Activated naive CD4-positive, alpha-beta T cell (primary cell): ENCODE measurements at places on chromosomes 16 and 17.
A peak's percentile ranks its signal among the peaks of the same experiment; 100 is the strongest.

GRCh38 chr17:47119746-47120520 is 69.2 kb downstream of the CDC27 start:
- no peak for DNase-seq

- no peak for DNase-seq
Observed at GRCh38 chr17:50273654-50274040, 619 bp upstream of the TMEM92 start.

DNA sequence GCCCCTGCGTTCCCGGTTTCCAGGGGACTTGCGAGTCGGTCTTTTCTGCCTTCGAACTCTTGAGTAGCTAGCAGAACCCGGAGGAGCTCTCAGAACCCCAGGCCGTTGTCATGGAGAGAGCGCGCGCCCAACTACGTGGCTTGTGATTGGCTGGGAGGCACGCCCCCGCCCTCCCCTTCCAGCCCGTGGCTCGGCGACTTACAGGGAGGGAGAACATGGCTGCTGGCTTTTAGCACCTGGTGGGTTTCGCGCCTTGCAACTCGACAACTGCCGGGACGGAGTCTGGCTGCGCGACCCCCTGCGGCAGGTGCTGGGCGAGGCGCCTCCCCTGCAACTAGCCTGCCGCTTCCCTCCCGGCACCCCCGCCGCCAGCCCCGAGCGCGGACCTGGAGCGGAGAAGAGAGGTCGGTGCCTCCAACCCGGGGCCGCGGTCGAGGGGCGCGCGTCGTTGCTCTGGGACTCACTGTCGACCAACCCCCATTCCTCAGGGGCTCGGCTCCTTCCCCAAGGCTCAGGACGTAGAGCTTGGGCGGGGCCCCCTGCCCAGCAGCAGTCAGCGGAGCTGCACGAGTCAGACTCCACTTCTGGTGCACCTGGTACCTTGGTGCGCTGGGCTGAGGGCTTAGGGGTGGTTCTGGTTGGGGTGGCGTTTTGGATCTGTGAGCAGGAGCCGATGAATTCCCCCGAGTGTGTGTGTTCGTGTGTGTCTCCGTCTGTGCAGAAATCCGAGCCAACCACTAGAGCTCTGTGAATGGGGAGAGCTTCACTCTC is 9.0 kb upstream of the ZFP90 start:
- DNase-seq = peak; percentile 85

- DNase-seq = peak; percentile 52
Observed at GRCh38 chr16:67562918-67563707, 787 bp downstream of the CTCF start.

DNA sequence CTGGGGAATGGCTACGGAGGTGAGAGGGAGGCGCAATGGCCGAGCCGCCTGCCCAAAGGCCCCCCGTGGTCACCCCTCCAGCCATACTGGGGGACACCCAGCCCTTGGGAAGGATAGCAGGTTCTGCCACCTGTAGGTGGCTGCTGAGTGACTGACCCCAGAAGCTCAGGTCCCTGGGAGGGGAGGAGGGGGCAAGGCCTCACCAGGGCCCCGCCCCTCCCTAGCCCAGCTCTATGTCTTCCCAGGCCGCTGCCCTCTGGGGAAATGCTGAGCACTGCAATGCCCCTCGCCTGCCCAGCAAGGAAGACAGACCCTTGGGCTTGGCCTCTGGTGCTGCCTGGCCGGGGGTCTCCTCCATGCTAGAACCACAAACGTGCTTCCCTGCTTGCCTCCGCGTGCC is 11.4 kb upstream of the CLDN9 start:
- DNase-seq = no peak

DNA sequence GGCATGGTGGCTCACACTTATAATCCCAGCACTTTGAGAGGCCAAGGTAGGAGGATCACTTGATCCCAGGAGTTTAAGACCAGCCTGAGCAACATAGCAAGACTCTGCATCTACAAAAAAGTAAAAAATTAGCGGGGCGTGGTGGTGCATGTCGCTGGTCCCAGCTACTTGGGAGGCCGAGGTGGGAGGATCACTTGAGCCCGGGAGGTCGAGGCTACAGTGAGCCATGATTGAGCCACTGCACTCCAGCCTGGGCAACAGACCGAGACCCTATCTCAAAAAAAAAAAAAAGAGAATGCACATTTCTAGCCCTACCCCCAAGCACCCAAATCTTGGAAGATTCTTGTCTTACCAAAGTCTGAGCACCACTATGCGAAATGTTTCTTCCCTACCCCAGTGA is 15.6 kb upstream of the RHOT1 start:
- no peak for DNase-seq

DNA sequence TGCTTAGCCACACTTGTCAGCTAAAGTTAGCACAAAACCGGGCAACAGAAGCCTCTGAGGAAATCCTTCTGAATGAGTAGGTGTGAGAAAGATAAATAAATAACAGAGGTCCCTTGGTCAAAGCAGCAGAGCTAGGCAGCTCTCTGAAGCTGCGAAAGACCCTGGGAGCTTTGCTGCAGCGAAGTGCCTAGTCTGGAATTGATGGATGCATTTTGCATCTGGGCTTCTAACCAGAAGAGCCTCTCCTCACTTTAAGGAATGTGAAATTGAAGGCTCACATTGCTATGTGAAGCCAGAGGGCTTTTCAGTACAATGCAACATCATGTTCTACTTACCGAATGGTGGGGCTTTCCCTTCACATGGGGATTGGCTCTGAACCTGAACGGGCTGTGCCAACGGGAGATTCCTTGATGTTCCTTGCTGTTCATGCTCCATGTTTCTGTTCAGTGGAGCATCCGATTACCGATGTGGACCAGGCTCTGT is 274.6 kb downstream of the HS3ST3B1 start:
- DNase-seq = no peak

DNA sequence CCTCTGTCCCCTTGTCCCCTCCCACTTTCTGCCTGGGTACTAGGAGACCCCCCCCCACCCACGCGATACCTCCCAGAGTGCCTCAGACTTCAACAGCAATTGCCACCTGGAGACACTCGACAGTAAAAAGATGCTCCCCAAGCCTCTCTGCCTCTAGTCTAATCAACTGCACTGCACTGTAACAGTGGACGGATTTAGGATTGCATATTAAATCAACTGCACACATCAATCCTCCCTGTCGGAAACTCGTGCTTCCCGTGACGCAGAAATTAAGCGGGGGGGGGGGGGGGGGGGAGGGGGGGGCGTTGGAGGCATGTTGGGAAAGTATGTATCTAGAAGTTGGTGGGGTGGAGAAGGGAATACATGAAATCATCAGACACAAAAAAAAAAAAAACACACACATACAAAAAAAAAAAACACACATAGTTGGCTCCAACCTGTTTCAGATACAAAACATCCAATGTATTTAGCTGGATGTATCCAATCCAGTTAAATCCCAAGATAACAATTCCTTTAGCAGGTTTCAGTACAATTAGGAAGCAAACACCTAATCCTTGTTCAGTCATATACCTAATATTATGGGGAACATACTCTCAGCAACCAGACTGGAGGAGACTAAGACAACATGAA is 29.7 kb downstream of the FAM222B start:
- no peak for DNase-seq

- peak; percentile 63 for DNase-seq
Observed at GRCh38 chr17:38559051-38559879, 46.5 kb downstream of the SRCIN1 start.

GRCh38 chr17:48012151-48012520 is 25.5 kb downstream of the COPZ2 start:
- no peak for DNase-seq

DNA sequence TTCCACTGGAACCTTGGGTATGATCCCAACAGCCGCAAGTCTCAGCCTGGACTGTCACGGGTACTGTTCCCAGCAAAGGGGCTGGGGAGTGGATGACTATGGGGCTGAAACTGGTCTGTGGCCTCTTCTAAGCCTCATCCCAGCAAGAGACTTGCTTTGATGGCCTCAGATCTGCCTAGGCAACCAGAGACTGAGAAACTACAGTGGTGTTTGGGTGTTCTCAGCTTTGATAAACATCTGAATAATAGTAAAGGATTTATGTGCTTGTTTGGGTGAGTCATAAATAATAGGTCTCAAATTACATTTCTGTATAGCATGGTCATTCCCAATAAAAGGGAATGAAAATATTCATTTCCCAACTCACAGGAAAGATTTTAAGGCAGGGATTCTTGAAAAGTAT is 30.2 kb upstream of the ULK2 start:
- DNase-seq = no peak

GRCh38 chr16:4597174-4597573 is 17.5 kb downstream of the UBALD1 start:
- DNase-seq = no peak

GRCh38 chr16:67922221-67922620 is 9.4 kb downstream of the CTRL start:
- no peak for DNase-seq

- no peak for DNase-seq
Observed at GRCh38 chr17:46916211-46916610, 6.7 kb upstream of the GOSR2 start.

- DNase-seq = no peak
Observed at GRCh38 chr16:5479926-5480325, 382.3 kb upstream of the EEF2KMT start.

- no peak for DNase-seq
Observed at GRCh38 chr16:4682084-4682591, 11.2 kb upstream of the NUDT16L1 start.

DNA sequence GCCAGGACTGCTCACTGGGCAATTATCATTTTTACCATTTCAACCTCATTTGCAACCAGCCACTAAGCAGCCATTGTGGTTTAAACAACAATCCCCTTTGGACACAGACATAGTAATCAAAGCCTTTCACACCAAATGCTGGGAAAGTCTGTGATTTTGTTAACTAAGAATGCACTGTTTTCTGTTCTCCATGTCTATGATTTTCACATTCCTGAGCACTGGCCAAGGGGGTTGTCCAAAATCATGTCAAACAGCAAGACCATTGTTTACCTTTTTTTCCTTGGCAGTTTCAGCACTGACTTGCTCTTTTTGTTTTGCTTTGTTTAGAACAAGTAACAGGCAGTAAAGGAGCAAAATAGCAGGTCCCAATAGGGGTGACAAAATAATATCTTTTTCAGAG is 106.3 kb upstream of the SIAH1 start:
- DNase-seq = no peak

- no peak for DNase-seq
Observed at GRCh38 chr17:74898376-74898946, 5.0 kb upstream of the FADS6 start.

DNA sequence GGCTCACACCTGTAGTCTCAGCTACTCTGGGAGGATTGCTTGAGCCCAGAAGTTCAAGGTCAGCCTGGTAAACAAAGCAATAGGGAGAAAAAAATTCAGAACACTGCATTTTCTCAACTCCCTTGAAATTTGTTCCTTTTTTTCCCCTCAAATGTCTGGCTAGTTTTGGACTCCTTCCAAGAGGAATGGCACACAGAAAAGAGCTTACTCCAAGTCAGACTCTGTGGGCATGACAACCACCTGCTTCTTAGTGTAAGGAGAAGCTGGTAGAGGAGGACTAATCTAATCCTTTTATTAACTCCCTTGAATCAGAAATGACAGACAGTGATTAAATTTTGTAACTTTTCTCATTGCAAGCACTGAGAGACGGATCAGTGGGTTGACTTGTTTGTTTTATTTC is 27.9 kb upstream of the HYDIN start:
- DNase-seq = no peak

DNA sequence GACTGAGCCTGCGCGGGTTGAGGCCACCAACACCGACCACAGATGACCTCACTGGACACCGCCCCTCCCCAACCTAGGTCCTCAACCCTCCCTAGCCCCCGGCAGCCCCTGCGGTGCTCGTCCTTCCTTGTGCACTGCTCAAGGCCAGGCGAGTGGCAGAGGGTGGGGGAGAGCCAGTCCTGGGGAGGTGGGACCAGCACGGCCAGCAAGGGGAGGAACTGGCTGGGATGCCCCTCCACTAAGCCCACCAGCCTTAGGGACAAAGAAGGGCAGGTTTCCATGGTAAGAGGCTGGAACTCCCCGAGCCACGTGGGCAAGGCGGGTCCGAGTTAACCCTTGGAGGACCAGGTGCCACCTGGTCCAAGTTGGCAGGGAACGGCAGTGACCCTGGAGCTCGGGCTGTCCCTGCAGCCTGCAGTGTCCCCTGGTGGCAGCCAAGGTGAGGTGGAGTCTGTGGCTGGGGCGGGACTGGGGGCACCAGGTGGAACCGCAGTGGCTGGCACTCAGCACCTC is 9.2 kb downstream of the FSCN2 start:
- no peak for DNase-seq

DNA sequence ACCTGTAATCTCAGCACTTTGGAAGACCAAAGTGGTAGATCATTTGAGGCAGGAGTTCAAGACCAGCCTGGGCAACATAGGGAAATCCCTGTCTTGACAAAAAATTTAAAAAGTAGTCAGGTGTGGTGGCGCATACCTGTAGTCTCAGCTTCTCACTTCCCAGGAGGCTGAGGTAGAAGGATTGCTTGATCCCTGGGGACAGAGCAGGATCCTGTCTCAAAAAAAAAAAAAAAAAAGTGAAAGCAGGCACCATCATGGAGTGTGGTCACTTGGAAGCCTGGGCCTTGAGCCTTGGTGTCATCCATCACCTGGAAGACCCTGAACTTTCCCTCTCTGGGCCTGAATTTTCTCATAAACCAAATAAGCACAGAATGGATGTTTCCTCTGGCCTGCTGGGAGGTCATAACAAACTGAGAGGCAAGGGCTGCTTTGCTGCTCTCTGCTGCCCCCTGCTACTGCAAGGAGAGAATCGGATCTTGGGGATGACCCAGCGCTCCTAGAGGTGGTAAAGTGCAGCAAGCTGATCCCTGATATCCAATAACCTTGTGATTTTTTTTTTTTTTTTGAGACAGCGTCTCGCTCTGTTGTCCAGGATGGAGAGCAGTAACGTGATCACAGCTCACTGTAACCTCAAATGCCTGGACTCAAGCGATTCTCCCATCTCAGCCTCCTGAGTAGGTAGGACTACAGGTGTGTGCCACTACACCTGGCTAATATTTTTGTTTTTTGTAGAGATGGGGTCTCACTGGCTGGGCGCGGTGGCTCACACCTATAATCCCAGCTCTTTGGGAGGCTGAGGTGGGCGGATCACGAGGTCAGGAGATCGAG is 75.9 kb upstream of the RNU2-1 start:
- no peak for DNase-seq

DNA sequence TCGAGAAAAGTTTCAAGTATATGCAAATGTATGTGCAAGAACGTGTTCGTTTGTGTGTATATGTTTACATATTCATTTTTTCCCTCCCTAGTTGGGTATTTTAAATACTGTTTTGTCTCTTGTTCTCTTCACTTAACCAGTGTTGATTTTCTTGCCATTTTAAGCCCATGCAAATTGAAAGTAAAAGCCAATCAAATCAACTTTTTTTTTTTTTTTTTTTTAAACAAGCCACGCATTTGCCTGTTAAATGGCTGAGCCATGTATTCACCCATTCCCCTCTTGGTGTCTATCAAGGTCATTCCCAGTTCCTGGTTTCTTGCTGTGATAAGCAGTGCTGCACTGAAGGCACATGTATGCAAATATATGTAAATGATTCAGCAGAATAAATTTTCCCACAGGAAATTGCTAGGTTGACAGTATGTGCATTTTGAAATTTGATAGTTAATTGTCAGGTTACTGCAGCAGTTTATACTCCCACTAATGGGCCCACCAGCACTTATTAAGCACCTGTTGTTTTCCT is 12.2 kb downstream of the ABCC1 start:
- no peak for DNase-seq

GRCh38 chr17:49204516-49204915 is 5.9 kb downstream of the GNGT2 start:
- DNase-seq = no peak
